ENCODE measurements at places on chromosomes 4 and X.
A peak's percentile ranks its signal among the peaks of the same experiment; 100 is the strongest.

- no peak for DNase-seq
Measured at GRCh38 chr4:152100379-152101201, 339.8 kb upstream of the GATB start.

GRCh38 chrX:78105944-78106650, 2.0 kb downstream of the PGK1 start:
- DNase-seq: no peak

- no peak for DNase-seq
Measured at GRCh38 chr4:42594888-42595287, 62.0 kb downstream of the ATP8A1 start.

DNA sequence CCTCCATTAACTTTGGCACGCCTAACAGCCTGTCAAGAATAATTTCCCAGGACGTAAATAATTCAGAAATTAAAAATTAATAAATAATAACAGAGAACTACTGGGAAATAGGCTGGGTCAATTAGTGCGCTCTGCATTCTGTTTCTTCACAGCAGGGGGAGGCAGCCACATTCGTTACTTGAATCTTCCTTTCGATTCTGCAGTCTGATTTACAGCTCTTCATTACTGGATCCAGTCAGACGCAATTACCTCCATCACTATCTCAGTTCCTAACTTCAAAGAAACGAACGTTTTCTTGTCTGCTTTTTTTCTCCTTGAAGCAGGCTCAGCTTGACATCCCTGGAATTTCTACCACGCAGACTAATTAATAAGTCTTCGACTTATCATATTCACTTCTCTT, 9.0 kb upstream of the RPL34 start:
- DNase-seq: no peak

- no peak for DNase-seq
Measured at GRCh38 chrX:125532411-125533089, 212.9 kb downstream of the TEX13C start.

GRCh38 chrX:64192040-64192439, 13.5 kb downstream of the AMER1 start:
- DNase-seq: no peak

- DNase-seq: no peak
Measured at GRCh38 chr4:172584816-172585215, 583.8 kb upstream of the GALNT7 start.

GRCh38 chrX:30483996-30484395, 93.6 kb downstream of the TASL start:
- no peak for DNase-seq

- no peak for DNase-seq
Measured at GRCh38 chr4:122393276-122393675, 14.5 kb downstream of the ADAD1 start.

GRCh38 chrX:28787206-28787605, 200.0 kb downstream of the IL1RAPL1 start:
- DNase-seq: peak; percentile 10

GRCh38 chr4:19512086-19512485, 739.6 kb upstream of the SLIT2 start:
- DNase-seq: no peak

GRCh38 chr4:168856312-168856711, 153.7 kb downstream of the CBR4 start:
- DNase-seq: no peak

DNA sequence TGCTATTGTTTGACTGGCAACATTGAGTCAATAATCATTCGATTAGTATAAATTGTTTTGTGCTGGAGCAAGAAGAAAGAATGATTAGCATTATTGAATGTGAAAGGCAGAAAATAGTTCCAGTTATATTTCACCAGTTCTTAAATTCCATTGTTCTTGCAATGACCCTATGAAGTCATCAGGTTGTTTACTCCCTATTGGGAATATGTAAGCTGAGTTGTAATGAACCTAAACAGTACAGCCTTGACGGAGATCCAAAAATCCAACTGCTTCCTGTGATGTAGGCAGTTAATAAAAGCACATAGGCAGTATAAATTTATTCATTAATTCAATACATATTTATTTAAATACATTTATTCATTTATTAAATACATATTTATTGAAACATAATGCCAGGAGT, 947.5 kb downstream of the PCDH7 start:
- no peak for DNase-seq

- DNase-seq: peak; percentile 32
Measured at GRCh38 chrX:3262901-3263300, 83.6 kb downstream of the MXRA5 start.

- no peak for DNase-seq
Measured at GRCh38 chrX:11113731-11114130, 2.6 kb downstream of the HCCS start.

- DNase-seq: no peak
Measured at GRCh38 chr4:54371173-54371572, 142.1 kb downstream of the PDGFRA start.

GRCh38 chr4:149168645-149169044, 647.0 kb downstream of the IQCM start:
- no peak for DNase-seq

DNA sequence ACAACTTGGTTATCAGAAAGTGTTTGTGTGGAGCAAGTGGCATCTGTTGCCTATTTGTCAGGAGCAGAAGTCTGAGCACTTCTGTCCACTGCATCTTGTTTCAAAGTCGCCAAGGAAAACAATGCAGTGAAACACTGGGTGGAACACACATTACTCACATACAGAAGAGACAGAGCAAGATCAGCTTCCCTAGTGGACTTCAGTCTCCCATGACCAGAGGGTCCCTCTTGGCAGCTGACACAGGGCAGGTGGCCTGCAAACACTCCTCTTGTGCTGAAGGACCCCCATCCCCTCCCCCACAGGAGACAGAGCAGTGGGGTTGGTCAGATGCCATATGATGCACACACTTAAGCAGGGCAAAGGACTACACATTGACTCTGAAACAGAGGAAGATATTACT, 3.6 kb upstream of the BBS12 start:
- DNase-seq: no peak

GRCh38 chr4:155173371-155173770, 35.1 kb upstream of the NPY2R start:
- DNase-seq: no peak

DNA sequence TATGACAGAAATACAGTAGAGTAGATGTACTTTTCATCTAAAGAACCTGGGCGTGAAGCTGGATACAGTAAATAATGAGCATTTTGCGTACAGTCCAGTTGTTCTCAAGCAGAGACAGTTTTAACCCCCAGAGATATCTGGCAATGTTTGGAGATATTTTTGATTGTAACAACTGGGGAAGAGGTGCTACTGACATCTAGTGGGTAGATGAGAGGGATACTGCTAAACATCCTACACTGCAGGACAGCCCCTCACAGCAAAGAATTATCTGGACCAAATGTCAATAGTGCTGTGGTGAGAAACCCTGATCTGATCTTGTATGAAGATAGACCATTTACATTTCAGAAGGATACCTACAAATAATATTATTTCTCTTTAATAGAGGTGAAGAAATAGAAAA, 200.2 kb upstream of the FAM47A start:
- peak; percentile 3 for DNase-seq

DNA sequence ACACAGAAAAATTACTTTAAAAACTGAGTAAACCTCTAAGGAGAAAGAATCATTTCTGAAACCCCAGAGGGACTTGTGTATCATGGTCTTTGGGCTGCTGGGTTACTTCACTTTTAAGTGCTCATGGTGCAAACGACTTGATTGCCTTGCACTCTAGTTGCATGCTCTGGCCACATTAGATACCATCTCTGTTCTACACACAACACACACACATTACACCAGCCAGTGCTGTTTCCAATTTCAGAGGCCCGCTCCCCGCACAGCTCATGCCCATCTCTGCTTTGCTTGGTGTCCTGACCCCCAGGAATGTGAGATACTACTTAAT, 2.1 kb downstream of the PPP3CA start:
- no peak for DNase-seq

DNA sequence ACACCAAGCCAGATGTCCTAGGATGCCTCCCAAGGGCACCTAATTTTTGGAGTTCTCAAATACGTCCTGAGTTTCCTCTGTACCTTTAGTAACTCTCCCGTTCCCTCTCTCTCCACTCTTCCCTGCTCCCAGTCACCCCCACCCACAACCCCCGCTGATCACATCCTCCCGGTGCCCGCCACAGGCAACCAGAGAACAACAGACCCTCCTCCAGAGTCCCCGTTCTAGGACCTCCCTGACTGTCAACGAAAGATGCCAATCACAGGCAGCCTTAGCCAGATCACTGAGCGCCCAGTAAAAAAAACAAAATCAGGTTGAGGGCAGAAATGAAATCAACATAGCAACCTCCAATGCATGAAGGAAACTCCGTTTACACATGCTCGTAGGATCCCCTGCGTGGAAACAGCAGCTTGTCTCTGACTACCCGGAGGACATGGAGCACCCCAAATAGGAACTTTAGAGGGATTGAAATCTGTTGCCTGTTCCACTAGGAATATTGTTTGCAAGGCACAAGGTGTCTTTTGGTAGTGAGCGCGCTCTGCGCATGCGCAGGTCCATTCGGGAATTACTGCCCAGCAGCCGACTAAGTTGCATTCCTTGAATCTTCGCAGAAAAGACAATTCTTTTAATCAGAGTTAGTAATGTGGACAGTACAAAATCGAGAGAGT, at the start of gene GABRB1:
GABRB1 (plus strand) TSS at position 557 of the 668 bp plus-strand sequence.
- peak; percentile 1 for DNase-seq

GRCh38 chr4:76709772-76710090, 188.2 kb downstream of the SOWAHB start:
- DNase-seq: no peak

- DNase-seq: no peak
Measured at GRCh38 chr4:89781321-89781720, 55.6 kb downstream of the SNCA start.

GRCh38 chr4:829291-829690, 3.4 kb upstream of the CPLX1 start:
- no peak for DNase-seq

DNA sequence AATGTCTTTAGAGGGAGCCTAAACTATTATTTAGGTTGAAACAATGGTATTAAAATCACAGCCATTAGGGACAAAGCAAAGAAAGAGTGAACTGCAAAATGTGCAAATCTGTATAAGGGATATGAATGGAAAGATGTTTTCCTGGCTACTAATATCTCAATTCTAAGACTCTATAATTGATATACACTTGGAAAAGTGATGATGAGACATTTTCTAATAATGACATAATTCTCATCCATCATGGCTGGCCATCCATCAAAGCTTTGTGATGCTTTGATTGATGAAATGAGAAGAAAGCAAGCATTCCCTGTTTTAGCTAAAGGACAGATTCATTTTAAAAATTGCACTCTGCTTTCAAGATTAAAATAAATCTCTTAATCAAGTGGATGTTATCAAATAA, 965.5 kb upstream of the IGFBP7 start:
- DNase-seq: no peak

DNA sequence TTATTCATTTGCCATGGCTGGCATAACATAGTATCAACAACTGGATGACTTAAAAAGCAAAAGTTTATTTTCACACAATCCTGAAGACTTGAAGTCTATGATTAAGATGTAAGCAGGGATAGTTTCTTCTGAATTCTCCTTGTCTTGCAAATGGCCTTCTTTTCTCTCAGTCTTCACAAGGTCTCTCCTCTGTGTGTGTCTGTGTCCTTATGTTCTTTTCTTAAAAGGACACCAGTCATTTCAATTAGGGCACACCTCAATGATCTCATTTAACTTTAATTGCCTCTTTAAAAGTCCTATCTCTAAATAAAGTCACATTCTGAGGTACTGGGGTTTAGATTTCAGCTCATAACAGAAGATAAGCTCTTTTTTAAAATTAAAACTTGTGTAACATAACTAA, 399.7 kb downstream of the PABPC4L start:
- DNase-seq: no peak

DNA sequence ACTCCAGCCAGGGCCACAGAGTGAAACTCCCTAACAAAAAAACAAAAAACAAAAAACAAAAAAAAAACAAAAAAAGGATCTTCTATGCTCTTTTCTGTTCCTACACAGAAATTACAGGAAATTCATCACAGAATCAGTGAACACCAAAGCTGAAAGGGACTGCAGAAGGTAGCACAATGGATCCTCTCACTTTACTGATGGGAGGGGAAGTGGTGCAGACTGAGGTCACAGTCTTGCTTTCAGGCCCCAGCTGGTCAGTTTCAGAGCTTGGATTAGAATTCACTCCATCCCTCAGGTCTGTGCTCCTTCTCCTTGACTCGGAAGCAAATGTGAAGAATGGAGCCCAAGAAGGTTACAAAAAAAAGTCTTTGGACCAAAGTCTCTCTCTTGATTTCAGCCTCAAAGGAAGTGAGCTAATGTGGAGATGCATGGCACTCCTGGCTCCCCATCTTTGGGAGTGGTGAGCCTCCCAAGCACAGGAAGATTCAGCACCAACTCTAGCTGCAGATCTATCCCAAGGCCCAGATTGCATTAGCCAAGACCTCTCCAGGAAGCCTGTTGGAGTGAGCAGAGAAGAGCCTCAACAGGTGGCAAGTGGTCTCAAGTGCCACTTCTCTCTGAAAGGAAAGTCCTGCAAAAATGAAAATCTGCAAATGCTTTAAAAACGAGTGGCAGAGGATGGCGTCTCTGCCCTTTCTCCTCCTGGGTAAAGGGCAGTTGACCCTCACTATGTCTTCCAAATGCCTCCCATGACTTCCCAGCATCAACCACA, 176.0 kb downstream of the MAML3 start:
- DNase-seq: no peak

Measured in A549 (cell line).